Activated naive CD4-positive, alpha-beta T cell treated with anti-CD3 and anti-CD28 coated beads, Interleukin-2, amount 50 U/mL, for 72 hours (primary cell): ENCODE measurements at places on chromosomes 7 and 10.

- DNase-seq, result no peak
Measured at GRCh38 chr7:143250199-143250598, 13.0 kb upstream of the GSTK1 start.

DNA sequence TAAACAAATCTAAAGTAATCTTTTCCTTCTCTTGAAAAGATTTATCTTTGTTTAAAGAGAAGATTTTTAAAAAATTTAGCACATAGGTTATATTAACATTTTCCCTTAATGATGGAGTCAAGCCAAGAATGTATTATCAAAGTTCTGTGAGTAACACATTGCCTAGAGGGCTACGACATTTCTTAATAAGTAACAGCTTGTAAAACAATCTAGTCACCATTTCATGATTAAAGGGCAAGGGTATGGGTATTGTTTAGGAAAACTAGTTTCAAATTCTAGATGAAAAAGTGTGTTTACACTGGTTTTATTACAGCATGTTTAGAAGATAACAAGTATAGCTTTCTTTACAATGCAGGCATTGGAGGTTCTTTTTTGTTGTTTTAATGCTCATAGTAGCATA, 28.6 kb upstream of the LAMB4 start:
- no peak for DNase-seq

GRCh38 chr10:31939797-31940708, 11.4 kb upstream of the ARHGAP12 start:
- DNase-seq, result no peak

GRCh38 chr7:78207269-78207668, 408.7 kb downstream of the PHTF2 start:
- no peak for DNase-seq

- DNase-seq, result no peak
Measured at GRCh38 chr10:128884496-128885072, 582.5 kb upstream of the MGMT start.

GRCh38 chr10:91034042-91034441, 113.2 kb upstream of the ANKRD1 start:
- DNase-seq, result no peak

DNA sequence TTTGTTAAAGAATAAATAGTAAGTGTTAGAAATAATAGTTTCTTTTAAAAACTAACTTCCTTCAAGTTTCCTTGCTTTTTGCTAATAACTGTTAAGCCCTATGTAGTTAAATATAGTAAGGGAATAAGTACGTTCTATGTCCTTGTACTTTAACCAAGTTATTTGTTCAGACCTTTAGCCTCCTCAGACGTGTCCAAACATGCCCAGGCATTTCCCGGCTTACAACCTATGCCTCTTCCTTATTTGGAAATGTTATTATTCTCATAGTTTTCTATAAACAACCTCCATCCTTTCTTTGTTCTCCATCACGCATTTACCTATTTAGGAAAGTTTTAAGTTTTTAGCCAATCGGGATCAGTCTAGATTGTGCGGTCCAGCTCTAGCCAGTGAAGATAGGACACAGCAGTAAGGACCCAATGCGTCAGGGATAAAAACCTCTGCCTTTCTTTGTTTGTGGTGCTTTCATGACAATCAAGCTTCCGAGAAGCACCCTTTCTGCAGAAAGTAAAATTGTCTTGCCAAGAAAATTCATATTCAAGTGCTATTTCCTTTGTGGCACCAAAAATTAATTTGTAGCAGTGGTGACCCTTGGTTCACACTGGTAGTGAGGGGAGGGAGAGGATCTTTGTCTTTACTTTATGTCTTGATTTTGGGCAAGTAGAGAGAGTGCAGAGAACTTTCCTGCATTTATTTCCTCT, 851.3 kb upstream of the POM121L12 start:
- DNase-seq, result no peak
